Kasumi-1 (cell line): ENCODE measurements at places on chromosomes 5 and 9.

DNA sequence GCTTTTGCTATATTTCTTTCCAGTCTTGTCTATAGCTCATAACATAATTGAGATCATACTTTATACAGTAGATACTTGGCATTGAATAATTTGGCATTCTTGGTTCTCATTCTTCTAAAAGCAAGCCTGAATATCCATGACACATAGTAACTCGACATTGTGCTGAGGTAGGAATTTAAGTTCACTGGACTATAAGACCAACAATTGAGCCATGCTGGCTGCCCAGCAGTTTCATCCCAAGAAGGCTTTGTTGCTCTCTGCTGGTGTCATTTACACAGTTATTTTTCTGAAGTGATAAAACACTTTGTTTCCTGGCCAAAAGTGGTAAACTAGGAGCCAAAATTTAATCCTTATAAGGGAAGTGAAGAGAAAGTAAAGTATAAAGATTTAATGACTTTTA is 192.0 kb downstream of the ADAMTSL1 start:
- no peak for DNase-seq

DNA sequence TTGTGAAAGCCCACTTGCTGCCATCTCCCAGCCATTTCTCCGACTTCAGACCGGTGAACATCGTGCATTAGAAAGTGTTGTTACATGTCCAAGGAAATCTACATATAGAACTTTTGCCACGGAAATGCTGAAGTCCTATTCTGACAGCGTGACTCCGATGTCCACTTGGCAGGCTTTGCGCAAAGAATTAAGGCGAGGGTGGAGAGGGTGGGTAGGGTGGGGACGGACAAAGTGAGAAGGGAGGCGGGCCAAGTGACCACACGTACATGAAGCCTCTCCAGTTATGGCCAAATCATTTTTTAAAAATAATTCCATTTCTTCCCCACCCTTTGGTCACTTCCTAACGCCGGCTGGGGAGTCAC is 460 bp upstream of the ACO1 start:
- DNase-seq: no peak

DNA sequence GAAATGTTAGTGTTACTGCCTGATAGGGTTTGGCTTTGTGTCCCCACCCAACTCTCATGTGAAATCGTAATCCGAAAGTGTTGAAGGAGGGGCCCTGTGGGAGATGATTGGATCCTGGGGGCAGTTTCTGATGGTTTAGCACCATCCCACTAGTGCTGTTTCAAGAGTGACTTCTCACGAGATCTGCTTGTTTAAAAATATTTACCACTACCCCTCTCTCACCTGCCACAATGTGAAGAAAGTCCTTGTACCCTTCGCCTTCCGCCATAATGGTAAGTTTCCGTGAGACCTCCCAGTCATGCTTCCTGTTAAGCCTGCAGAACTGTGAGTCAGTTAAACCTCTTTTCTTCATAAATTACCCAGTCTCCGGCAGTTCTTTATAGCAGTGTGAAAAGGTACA is 2.6 kb upstream of the RFX3 start:
- peak; percentile 65 for DNase-seq

- no peak for DNase-seq
Observed at GRCh38 chr5:128257076-128257475, 173.5 kb downstream of the SLC12A2 start.

GRCh38 chr5:14510156-14510734 is 71.3 kb upstream of the OTULINL start:
- no peak for DNase-seq

- DNase-seq: peak; percentile 34
Observed at GRCh38 chr5:86968301-86968753, 299.4 kb upstream of the RASA1 start.

GRCh38 chr9:107274096-107274495 is 9.0 kb upstream of the RAD23B start:
- no peak for DNase-seq

GRCh38 chr9:34629491-34629808 is 584 bp upstream of the ARID3C start:
- DNase-seq: no peak

- no peak for DNase-seq
Observed at GRCh38 chr5:1761453-1761755, 38.2 kb downstream of the MRPL36 start.

- DNase-seq: no peak
Observed at GRCh38 chr9:98755006-98755618, 41.2 kb downstream of the ANKS6 start.

DNA sequence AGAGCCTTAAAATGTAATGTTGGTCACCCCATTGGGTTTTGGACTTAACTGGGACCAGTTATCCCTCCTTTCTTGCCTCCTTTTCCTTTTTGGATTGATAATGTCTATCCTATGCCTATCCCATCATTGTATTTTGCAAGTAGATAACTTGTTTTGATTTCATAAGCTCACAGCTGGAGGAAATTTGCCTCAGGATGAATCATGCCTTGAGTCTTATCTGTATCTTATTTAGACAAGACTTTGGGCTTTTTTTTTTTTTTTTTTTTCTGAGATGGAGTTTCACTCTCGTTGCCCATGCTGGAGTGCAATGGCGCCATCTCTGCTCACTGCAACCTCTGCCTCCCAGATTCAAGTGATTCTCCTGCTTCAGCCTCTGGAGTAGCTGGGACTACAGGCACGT is 443.3 kb downstream of the DNAH5 start:
- no peak for DNase-seq

DNA sequence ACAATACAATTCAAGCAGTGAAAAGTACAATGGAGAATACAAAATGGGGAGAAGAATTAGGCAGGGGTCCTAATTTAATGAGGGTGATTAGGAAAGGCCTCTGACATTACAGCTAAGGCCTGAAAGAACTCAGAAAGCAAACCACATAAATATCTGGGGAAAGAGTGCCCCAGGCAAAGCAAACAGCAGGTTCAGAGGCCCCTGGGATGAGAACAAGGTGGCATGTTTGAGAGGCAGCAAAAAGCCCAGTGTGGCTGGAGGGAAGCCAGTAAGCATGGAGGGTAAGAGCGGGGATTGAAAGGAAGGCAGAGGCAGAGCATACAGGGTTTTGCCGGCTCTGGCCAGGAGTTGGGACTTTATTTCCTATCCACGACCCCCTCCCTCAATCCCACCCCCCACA is 33.4 kb upstream of the VDAC1 start:
- DNase-seq: no peak

GRCh38 chr5:2006971-2007291 is 124.2 kb upstream of the IRX4 start:
- no peak for DNase-seq
